ENCODE measurements at places on chromosomes 13 and 19.

DNA sequence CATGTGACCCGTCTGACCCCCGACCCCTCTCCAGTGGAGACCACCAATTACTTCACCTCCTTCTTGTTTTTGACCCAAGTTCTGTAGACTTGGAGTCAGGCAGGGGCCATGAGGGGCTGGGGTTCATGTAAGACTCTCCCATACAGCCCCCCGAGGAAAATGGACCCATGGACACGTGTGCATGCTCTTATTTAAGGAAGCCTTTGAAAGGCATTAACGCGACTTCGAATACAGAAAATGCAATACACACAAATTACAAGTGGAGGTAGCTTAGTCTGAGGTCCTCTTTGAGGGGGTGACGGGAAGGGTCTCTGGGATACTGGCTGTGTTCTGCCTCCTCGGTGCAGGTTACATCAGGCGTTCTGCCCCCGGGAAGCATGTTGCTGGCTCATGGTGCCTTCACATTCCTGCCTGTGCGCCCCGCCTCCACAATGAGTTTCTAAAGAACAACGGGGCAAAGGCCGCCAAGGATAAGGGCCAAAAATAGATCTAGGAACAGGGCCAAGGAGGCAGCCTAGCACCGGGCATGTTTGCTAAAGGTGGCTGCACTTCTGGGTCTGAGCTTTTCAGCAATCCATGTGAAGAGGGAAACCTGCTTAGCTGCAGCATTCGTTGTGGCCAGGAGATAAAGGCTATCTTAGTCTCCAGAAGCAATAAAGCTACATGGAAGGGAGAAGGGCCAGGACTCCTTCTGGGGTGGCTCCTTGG lies 54.5 kb downstream of the RAB20 start:
- DNase-seq, result no peak

- no peak for DNase-seq
These were observed 14.6 kb downstream of the ZNF254 start for GRCh38 chr19:24101459-24102115.

DNA sequence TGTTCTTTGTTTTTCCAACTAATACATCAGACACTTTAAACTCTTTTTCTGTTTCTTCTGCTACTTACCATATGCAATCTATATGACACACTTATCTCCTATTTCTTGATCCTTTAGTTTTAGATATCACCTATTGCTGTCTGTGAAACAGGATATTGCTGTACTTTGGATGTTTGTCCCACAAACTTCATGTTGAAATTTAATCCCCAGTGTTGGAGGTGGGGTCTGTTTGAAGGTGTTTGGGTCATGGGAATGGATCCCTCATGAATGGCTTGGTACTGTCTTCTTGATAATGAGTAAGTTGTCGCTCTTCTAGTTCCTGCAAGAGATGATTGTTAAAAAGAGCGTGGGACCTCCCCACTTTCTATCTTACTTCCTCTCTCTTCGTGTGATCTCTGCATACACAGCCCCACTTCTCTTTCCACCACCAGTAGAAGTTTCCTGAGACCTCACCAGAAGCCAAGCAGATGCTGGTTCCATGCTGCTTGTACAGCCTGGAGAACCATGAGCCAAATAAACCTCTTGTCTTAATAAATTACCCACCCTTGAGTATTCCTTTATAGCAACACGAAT lies 244.2 kb downstream of the NHLRC3 start:
- DNase-seq, result no peak

DNA sequence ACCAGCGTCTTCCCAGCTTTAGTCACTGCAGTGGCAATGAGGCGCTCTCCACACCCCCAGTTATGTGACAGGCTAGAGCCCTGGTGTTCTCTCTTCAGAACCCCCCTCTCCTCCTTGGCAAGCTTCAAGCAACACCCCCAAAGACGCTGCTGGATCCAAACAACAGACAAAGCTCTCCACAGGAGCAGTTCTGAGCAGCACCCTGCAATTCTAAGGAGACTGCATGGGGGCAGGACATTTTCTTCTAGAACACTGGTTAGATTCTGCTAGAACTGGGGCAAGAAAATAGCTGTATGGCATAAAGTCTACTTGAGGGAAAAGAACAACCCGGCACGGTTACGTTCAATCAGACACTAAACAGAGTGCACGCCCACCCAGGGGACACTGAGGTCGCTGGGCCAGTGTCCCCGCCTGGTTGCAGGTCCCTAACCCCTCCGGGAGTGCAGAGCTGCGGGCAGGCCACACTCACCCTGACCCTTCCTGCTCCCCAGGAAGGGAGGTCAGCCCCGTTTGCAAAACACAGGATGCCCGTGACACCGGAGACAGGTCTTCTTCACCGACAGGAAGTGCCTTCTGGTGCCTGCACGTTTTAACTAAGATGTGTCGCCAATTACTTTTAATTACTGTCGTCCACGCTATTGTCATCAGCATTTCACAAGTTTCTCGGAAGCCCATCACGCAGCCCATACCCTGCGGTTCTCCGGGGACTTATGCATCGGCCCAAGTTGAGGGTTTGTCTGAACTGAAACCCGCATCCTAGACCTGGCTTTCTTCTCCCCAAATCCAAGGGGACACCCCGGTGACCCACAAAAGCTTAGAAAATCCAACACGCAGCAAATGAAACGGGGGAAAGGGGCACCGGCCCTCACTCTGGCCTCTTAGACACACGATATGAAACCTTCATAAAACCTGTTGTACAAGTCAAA lies 943 bp downstream of the GJB6 start:
- no peak for DNase-seq

DNA sequence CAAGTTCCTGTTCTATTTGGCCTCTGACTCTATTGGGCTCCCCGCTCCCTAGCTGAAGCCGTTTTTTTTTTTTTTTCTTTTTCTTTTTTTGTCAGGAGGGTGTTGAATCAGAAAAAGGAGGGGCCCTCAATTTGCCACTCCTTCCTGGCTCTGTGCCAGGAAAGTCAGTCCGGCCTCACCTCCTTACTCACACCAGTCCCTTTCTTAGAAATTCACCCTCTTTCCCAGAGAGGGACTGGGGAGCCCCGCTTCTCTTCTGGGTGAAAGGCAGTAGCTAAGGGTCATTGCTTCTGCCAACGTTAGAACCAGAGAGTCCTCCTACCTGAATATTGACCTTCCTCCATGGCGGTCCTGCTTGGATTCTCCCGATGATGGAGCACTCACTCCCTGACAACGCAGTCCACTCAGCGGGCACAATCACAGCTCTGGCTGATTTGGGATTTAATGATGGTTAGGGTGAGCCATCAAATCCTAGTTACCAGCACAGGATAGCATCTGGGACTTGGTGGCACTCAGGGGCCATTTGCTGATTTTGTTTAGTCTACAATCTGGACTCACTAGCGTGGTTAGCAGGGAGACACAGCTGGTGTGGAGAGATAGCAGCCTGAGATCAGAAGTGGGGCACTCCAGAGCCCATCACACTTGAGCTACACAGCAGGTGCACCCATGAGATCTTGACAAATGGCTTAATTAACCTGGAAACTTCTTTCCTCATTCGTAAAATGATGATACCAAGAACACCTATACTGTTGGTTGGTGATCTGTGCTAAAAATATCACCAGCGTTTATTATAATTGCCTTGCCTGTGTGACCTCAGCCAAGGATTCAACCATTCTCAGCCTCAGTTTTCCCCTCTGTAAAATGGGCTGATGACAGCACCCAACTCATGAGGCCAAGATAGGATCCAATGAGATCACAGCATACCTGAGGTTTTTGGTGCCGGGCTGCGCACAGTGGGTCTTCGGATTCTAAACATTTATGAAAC lies 2.2 kb downstream of the FCER2 start:
- no peak for DNase-seq

- DNase-seq, result no peak
These were observed 1466.3 kb downstream of the PCDH9 start for GRCh38 chr13:65763811-65764210.

DNA sequence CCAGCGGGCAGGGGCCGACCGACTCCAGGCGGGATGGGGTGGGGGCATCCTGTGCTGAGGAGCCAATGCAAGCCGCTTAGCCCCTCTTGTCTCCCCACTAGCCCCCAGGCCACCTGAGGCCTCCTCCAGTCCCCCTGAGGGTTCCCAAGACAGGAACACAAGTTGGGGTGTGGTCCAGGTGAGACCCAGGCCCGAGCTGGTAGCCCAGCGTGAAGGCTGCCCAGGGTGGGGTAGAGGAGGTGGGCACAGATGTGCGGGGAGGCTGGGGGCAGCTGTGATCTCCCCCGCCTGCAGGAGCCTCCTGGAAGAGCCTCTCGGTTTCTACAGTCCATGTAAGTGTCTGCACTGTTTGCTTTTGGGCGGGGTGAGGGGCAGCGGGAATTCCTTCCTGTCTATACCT lies 10.4 kb downstream of the TLE6 start:
- DNase-seq, result no peak

- no peak for DNase-seq
These were observed 3.1 kb downstream of the CHMP2A start for GRCh38 chr19:58551577-58552471.

DNA sequence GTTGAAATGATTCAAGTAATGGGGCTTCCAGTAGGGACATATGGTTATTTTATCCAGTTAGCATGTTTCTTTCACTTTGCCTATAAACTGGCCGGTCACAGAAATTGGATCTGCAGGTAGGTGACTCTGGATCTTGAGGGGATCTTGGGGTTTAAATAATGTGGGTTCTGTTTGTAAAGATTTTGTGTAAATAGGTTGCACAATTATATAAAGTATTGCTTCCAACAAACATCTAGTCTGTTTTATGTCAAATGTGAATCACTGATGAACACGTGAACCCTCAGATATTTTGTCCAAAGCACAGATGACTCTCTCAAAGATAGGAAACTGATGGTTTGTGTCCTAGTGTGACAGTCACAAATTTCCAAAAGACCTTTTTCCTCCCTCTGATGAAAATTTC lies 98.4 kb downstream of the ZIC5 start:
- DNase-seq, result no peak

DNA sequence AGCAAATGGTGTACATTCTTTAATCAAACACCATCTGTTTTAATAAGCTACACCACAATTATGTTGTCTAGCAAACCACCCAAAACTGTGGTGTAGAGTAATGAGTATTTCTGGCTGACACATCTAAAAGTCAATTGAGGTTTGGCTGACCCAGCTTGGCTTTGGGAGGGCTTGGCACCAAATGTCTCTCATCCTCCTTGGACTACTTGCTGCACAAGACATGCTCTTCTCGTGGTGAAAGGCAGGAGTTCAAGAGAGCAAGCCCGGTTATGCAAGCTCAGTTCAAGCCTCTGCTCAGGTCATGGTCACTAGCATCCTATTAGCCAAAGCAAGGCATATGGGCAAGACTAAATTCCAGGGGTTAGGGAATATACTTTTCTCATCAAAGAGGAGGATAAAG lies 37.1 kb downstream of the LACC1 start:
- no peak for DNase-seq

- no peak for DNase-seq
These were observed 11.8 kb downstream of the NLRP11 start for GRCh38 chr19:55820037-55820436.

- DNase-seq, result no peak
These were observed 2.3 kb downstream of the GAS6 start for GRCh38 chr13:113861433-113862030.

All from hindlimb muscle (tissue), 1 donor.